ENCODE measurements at places on chromosomes 5 and 9. TPM values are rescaled to one million over a fixed set of nuclear protein-coding genes. Genes with fewer than 3 reads are reported as not detected.

Gene SLC4A9
- total RNA-seq, result not detected

GRCh38 chr9:22683700-22684075, 237.1 kb downstream of the DMRTA1 start:
- no peaks in the 10 kb centered on the region for H3K36me3 ChIP-seq
- no peak for DNase-seq
- no peaks in the 10 kb centered on the region for H3K27me3 ChIP-seq
- no peaks in the 10 kb centered on the region for H3K4me1 ChIP-seq
- H3K4me3 ChIP-seq, result no peak overlapping the region

DNA sequence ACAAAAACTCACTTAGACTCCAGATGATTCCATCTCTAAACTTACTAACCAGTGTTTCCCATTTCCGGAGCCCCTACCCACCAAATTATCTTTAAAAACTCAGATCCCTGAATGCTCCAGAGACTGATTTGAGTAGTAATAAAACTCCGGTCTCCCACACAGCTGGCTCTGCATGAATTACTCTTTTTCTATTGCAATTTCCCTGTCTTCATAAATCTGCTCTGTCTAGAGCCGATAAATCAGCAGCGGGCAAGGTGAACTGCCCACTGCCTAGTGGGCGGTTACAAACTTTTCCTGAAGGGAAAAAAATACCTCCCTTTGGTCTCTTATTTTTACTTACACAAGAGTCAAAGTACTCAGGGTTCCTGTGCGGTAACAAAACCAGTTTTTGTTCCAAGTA, 624.4 kb upstream of the RORB start:
- no peak overlapping the region for H3K27ac ChIP-seq
- DNase-seq, result no peak
- no peaks in the 10 kb centered on the region for H3K4me1 ChIP-seq
- H3K4me3 ChIP-seq, result no peak overlapping the region

DNA sequence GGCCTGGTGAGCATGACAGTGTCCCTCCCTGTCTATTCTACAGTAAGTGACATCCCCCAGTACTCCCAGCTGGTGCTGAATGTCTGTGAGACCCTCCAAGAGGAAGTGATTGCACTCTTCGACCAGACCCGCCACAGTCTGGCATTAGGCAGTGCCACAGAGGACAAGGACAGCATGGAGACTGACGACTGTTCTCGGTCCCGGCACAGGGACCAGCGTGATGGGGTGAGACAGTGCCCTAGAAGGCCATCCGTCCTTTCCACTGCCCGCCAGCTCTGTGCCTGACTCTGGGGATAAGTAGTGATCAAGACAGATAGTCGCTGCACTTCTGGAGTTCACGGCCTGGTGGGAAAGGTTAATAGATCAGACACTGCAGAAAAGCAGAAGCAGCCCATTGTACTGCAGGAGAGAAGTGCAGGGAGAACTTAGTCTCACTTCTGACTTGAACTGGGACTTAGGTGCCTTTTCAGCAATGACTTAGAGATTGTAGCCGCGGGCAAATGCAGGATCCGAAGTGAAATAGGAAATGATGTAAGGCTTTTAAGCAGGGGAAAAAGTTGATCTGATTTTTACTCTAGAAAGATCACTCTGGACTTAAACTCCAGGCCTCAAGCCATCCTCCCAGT, 28.4 kb downstream of the SH3GLB2 start:
- H3K27ac ChIP-seq, result no peak overlapping the region
- no peak overlapping the region for H3K4me3 ChIP-seq
- DNase-seq, result no peak
- peaks cover 17% of the 10 kb centered on the region for H3K36me3 ChIP-seq

DNA sequence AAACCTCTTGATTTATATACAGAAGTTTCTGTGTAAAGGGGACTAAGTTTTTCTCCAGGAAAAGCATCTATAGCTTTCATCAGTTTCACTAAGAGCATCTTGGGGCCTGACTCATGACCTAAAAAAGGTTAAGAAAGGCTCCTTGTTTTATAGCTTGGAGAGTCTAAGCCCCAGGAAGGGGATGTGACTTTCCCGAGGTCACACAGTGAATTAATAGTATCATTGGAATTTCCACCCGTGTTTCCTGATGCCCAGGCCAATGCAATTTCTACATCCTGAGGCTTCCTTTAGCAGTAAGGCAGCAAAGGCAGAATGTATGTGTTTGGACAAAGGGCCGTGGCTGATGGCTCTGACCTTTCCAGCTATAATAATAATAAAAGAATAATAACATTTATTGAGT, 8.6 kb downstream of the MORN5 start:
- H3K4me3 ChIP-seq, result no peak overlapping the region
- no peak overlapping the region for H3K27ac ChIP-seq
- H3K27me3 ChIP-seq, result peaks cover 75% of the 10 kb centered on the region
- peaks cover 5% of the 10 kb centered on the region for H3K4me1 ChIP-seq
- H3K36me3 ChIP-seq, result peaks cover 9% of the 10 kb centered on the region

DNA sequence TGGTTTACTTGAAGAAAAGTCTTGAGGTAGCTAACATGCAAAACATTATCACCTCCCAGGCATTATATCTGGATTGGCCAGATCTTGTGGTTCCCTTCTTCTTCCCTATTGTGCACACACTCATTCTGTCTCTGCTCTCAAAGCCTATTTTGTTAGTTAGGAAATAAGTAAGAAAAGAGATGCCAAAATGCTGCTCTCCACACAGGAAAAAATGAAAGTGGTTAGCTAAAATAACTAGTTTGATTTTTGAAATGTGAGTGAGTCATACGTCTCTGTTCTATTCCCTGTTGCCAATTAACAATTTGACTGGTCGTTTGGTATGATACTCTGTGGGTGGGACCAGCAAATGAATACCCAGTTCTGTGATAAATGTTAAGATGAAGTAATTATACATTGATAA, 28.1 kb downstream of the LMNB1 start:
- no peaks in the 10 kb centered on the region for H3K27me3 ChIP-seq
- DNase-seq, result no peak
- H3K4me1 ChIP-seq, result peaks cover 15% of the 10 kb centered on the region
- H3K36me3 ChIP-seq, result no peaks in the 10 kb centered on the region
- no peak overlapping the region for H3K27ac ChIP-seq

Gene LEAP2
- total RNA-seq, result 0.47 TPM

Gene NR3C1
- 118 TPM for total RNA-seq

DNA sequence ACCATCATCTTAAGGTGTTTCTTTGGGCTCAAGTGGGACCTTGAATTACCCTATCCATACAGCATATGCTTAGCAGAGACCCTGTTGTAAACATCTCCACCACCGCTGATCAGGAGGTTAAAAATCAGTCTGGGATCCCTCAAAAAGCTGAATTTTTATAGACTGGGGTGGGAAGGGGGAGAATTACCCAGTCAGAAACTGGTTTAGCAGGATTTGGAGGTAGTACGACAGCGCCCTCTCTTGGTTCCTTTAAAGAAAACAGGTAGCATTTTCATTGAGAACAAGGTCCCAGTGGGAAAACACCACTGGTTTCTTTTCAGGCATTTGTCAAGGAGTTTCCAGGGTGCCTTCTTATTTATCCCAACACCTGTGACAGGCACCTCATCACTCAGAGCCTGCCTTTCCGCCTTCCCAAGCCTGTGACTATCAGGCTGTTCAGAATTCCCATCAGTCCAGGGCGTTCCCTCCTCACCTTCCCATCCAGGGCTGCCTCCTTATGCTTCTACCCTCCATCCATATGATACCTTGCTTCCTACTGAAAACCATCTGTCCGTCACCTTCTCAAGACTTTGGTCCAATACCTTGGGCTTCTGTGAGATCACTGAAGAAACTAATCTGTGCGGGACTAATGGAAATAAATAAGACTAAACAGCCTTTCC, 203.8 kb upstream of the RAI14 start:
- H3K4me1 ChIP-seq, result peaks cover 3% of the 10 kb centered on the region
- H3K27me3 ChIP-seq, result peaks cover 70% of the 10 kb centered on the region
- no peak overlapping the region for H3K27ac ChIP-seq
- peaks cover 2% of the 10 kb centered on the region for H3K36me3 ChIP-seq

Gene FOXD1
- not detected for total RNA-seq

GRCh38 chr5:117054911-117055310, 480.3 kb upstream of the SEMA6A start:
- no peak for DNase-seq
- H3K36me3 ChIP-seq, result no peaks in the 10 kb centered on the region
- H3K4me1 ChIP-seq, result no peaks in the 10 kb centered on the region
- H3K27me3 ChIP-seq, result no peaks in the 10 kb centered on the region

GRCh38 chr5:170520372-170520771, 16.6 kb downstream of the KCNIP1 start:
- no peak overlapping the region for H3K27ac ChIP-seq
- no peaks in the 10 kb centered on the region for H3K4me1 ChIP-seq
- no peak overlapping the region for H3K4me3 ChIP-seq
- H3K27me3 ChIP-seq, result peaks cover 22% of the 10 kb centered on the region
- no peaks in the 10 kb centered on the region for H3K36me3 ChIP-seq

DNA sequence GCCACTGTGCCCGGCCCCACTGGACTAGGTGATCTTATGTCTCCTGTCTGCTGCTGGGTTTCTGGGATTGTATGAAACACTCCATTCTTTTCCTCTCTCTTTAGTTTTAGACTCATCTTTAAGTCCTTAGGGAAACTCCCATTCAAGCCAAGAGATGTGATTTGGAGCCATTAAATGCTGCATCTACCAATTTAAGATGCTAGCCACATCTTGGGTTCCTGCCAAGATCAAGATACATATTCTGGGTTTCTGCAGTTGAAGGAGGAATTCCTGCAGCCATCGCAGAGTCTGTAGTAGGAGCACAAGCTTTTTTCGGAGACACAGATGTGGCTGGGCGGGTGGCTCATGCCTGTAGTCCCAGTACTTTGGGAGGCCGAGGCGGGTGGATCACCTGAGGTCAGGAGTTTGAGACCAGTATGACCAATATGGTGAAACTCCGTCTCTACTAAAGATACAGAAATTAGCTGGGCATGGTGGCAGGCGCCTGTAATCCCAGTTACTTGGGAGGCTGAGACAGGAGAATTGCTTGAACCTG, 23.2 kb downstream of the STXBP1 start:
- no peaks in the 10 kb centered on the region for H3K27me3 ChIP-seq
- no peak overlapping the region for H3K27ac ChIP-seq
- H3K36me3 ChIP-seq, result no peaks in the 10 kb centered on the region
- peaks cover 14% of the 10 kb centered on the region for H3K4me1 ChIP-seq
- DNase-seq, result no peak

- H3K27me3 ChIP-seq, result peaks cover 33% of the 10 kb centered on the region
- H3K4me3 ChIP-seq, result no peak overlapping the region
These were observed 100.9 kb downstream of the NRG2 start for GRCh38 chr5:139942243-139942642.

DNA sequence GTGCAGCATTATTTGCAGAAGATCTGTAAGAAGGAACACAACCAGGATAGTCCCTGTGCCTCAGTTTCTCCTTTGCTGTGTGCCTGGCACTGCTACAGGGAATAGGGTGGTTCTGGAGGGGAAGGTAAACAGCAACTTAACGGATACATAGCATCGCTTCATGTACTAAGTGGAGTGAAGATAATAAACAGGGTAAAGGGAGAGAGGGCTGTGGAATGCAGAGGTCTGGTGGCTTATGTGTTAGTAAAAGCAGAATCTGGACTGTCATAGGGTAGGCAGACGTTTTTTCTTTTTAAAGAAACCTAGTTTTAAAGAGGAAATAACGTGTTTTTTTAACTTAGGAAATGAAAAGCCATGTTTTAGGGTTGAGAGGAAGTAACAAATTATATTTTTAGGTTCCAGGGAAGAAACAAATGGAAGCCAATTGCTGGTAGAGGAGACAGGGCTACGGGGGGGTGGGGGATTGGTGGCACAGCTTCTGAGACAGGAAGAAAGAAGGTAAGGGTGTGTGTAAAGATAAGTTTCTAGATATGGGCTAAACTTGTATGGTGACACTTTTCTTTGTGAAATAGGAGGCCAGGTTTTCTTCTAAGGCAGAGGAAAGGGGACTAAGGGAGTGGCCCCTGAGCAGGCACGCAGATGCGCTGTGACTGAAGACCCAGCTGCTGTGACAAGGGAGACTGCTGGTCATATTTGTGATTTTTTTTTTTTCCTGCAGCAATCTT, 1.3 kb downstream of the GNG10 start:
- peak overlapping the region; percentile 96 for H3K27ac ChIP-seq
- H3K27me3 ChIP-seq, result no peaks in the 10 kb centered on the region
- DNase-seq, result no peak
- peaks cover 23% of the 10 kb centered on the region for H3K4me1 ChIP-seq

- H3K27me3 ChIP-seq, result peaks cover 58% of the 10 kb centered on the region
- H3K4me1 ChIP-seq, result no peaks in the 10 kb centered on the region
- H3K36me3 ChIP-seq, result peaks cover 3% of the 10 kb centered on the region
These were observed 1.6 kb downstream of the BTNL3 start for GRCh38 chr5:180990086-180990881.

- H3K36me3 ChIP-seq, result peaks cover 9% of the 10 kb centered on the region
- peak overlapping the region; percentile 19 for H3K27ac ChIP-seq
- no peak overlapping the region for H3K4me3 ChIP-seq
- no peaks in the 10 kb centered on the region for H3K27me3 ChIP-seq
- peaks cover 10% of the 10 kb centered on the region for H3K4me1 ChIP-seq
- DNase-seq, result no peak
These were observed 48.9 kb upstream of the TDRD7 start for GRCh38 chr9:97362777-97363545.

Gene CLIC3
- total RNA-seq, result 1.9 TPM

GRCh38 chr9:27261517-27262211, 35.3 kb downstream of the EQTN start:
- DNase-seq, result no peak
- peaks cover 4% of the 10 kb centered on the region for H3K27me3 ChIP-seq
- no peak overlapping the region for H3K27ac ChIP-seq
- no peaks in the 10 kb centered on the region for H3K4me1 ChIP-seq
- no peaks in the 10 kb centered on the region for H3K36me3 ChIP-seq

Gene AGXT2
- total RNA-seq, result not detected

Gene SPOCK1
- total RNA-seq, result not detected

- DNase-seq, result no peak
- peaks cover 10% of the 10 kb centered on the region for H3K27me3 ChIP-seq
- peaks cover 3% of the 10 kb centered on the region for H3K4me1 ChIP-seq
- no peak overlapping the region for H3K27ac ChIP-seq
These were observed 59.3 kb upstream of the RNU6ATAC start for GRCh38 chr9:134223591-134224122.

Gene PDE8B
- not detected for total RNA-seq

Gene PDE6A
- not detected for total RNA-seq

GRCh38 chr9:96038271-96038670, 162.8 kb downstream of the ERCC6L2 start:
- no peak overlapping the region for H3K27ac ChIP-seq
- H3K4me3 ChIP-seq, result no peak overlapping the region
- H3K36me3 ChIP-seq, result peaks cover 3% of the 10 kb centered on the region
- no peaks in the 10 kb centered on the region for H3K27me3 ChIP-seq
- no peak for DNase-seq
- H3K4me1 ChIP-seq, result no peaks in the 10 kb centered on the region

Gene PHF2
- 24.8 TPM for total RNA-seq

Gene ZNF883
- 1.3 TPM for total RNA-seq

- H3K4me3 ChIP-seq, result no peak overlapping the region
- H3K4me1 ChIP-seq, result no peaks in the 10 kb centered on the region
- no peaks in the 10 kb centered on the region for H3K36me3 ChIP-seq
- H3K27ac ChIP-seq, result no peak overlapping the region
- DNase-seq, result no peak
- peaks cover 23% of the 10 kb centered on the region for H3K27me3 ChIP-seq
These were observed 232.5 kb downstream of the PARP8 start for GRCh38 chr5:50898966-50899365.

- peaks cover 55% of the 10 kb centered on the region for H3K4me1 ChIP-seq
- no peaks in the 10 kb centered on the region for H3K27me3 ChIP-seq
- no peak overlapping the region for H3K4me3 ChIP-seq
- no peak for DNase-seq
- peaks cover 21% of the 10 kb centered on the region for H3K36me3 ChIP-seq
These were observed 106.7 kb downstream of the SERINC5 start for GRCh38 chr5:80149161-80149609.
